ENCODE measurements at places on chromosomes 5 and 9. TPM values are rescaled to one million over a fixed set of nuclear protein-coding genes. Genes with fewer than 3 reads are reported as not detected.

DNA sequence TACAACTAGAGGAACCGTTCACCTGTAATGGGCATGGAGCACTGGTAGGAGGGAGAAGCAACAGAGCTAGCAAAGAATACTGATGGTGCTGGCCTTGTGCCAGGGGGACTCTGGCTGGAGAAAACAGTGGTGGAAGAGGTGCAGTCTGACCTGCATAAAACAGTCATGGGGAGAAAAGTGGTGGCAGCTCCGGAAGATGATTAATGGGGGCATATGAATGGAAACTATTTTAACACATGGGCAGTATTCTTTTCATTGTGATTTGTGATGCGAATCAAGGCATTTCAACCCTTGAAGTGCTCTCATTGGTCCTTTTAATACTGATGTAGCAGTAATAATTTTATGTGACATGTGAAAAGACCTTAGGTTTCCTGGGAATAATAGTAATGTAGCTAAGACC, 219.6 kb downstream of the ADAMTS6 start:
- no peak overlapping the region for H3K27ac ChIP-seq
- H3K4me3 ChIP-seq = no peak overlapping the region
- no peak for DNase-seq
- peaks cover 3% of the 10 kb centered on the region for H3K4me1 ChIP-seq
- no peaks in the 10 kb centered on the region for H3K27me3 ChIP-seq
- no peaks in the 10 kb centered on the region for H3K36me3 ChIP-seq

DNA sequence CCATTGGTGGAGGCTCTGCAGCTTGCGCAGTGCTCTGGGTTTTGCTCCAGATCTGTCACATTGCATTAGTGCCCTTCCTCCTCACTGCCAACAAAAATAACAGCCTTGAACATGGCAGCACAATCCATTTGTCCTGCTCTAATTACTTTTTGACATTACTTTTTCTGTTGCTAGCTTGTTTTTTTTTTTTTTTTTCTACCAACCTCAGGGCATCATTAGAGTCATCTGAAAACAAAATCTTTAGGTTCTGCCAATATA, 117.5 kb upstream of the NR5A1 start:
- no peak overlapping the region for H3K27ac ChIP-seq
- H3K4me3 ChIP-seq = no peak overlapping the region
- DNase-seq = no peak

DNA sequence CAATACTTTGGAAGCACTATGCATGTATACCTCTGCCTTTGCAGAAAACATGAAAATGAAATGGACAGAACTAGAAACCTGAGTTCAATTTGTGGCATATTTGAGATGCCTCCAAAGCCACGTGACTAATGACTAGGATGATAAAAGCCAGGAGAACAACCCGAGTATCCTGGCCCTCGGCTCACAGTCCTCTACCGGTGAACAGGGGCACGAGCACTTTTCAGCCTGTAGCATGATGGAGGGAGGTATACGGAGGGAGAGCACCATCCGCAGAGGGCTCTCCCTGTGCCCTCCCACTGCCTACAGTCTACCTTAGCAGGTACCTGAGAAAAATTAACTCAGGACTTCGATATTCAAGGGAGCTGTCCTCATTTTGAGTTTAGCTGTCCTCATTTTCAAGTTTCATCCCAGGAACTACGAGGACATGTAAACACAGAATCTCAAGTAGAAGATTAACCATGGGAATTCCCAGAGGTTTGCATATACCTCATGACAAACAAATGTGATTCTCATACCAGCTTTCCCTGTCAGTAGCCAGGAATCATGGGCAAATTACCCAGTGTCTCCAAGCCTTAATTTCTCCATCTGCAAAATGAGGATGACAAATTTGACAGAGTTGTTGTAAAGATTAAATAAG, 249.3 kb downstream of the DNAH5 start:
- no peak overlapping the region for H3K4me3 ChIP-seq
- DNase-seq = no peak
- no peaks in the 10 kb centered on the region for H3K36me3 ChIP-seq
- no peak overlapping the region for H3K27ac ChIP-seq
- no peaks in the 10 kb centered on the region for H3K27me3 ChIP-seq

- no peak for DNase-seq
- no peaks in the 10 kb centered on the region for H3K36me3 ChIP-seq
- no peaks in the 10 kb centered on the region for H3K4me1 ChIP-seq
- H3K27ac ChIP-seq = no peak overlapping the region
- H3K4me3 ChIP-seq = no peak overlapping the region
Measured at GRCh38 chr5:104327801-104328200, 765.2 kb upstream of the NUDT12 start.

- H3K27ac ChIP-seq = no peak overlapping the region
- H3K4me3 ChIP-seq = no peak overlapping the region
- no peaks in the 10 kb centered on the region for H3K27me3 ChIP-seq
- peaks cover 2% of the 10 kb centered on the region for H3K4me1 ChIP-seq
Measured at GRCh38 chr5:155066886-155067595, 53.5 kb downstream of the KIF4B start.

SPINK13 gene
- total RNA-seq = not detected

GARIN3 gene
- total RNA-seq = not detected

CAMK4 gene
- 0.62 TPM for total RNA-seq
